Fibroblast of lung (primary cell): ENCODE measurements at places on chromosomes 4 and X. TPM values are rescaled to one million over a fixed set of nuclear protein-coding genes. Genes with fewer than 3 reads are reported as not detected.

Gene GASK1B
- 17.4 and 51.6 TPM in 2 replicates for polyA plus RNA-seq

Gene CPE
- 20.2 and 45.1 TPM in 2 replicates for polyA plus RNA-seq

Gene ETFDH
- polyA plus RNA-seq: 28.3 and 34.8 TPM in 2 replicates

Gene SMIM31
- not detected in 2 replicates for polyA plus RNA-seq

Gene PAK3
- polyA plus RNA-seq: 0.19 and 1.2 TPM in 2 replicates

Gene FAM9C
- 0.01 and 0.02 TPM in 2 replicates for polyA plus RNA-seq

Gene SULT1B1
- polyA plus RNA-seq: 0.03 and 0.05 TPM in 2 replicates

Gene HELT
- not detected in 2 replicates for polyA plus RNA-seq

Gene PRMT9
- 6.2 and 8.8 TPM in 2 replicates for polyA plus RNA-seq

Gene C1QTNF7
- 2.8 and 4.9 TPM in 2 replicates for polyA plus RNA-seq

Gene TMEM150C
- 0.21 and 0.24 TPM in 2 replicates for polyA plus RNA-seq

Gene RHOH
- polyA plus RNA-seq: 0.02 TPM in 1 of 2 replicates, not detected in the other

Gene JCHAIN
- 9.3 and 11.3 TPM in 2 replicates for polyA plus RNA-seq

Gene TLR10
- polyA plus RNA-seq: not detected in 2 replicates

Gene GPRASP1
- polyA plus RNA-seq: 1.6 and 1.7 TPM in 2 replicates

Gene ZNF518B
- 12.4 and 13.8 TPM in 2 replicates for polyA plus RNA-seq

Gene ARMCX1
- 46.7 and 53.0 TPM in 2 replicates for polyA plus RNA-seq

Gene CYLC1
- not detected in 2 replicates for polyA plus RNA-seq

Gene ZNF157
- 0.02 TPM in 1 of 2 replicates, not detected in the other for polyA plus RNA-seq

Gene GABRA4
- not detected in 2 replicates for polyA plus RNA-seq

Gene RAB40A
- 0.06 and 0.07 TPM in 2 replicates for polyA plus RNA-seq

Gene MTCP1
- polyA plus RNA-seq: 9.3 and 10.6 TPM in 2 replicates

Gene TRAM1L1
- 3.3 and 5.2 TPM in 2 replicates for polyA plus RNA-seq

Gene SLC2A9
- polyA plus RNA-seq: 1.8 and 3.9 TPM in 2 replicates

Gene ATP2B3
- not detected in 2 replicates for polyA plus RNA-seq

Gene VCX3B
- polyA plus RNA-seq: not detected in 2 replicates

Gene SUPT20HL2
- polyA plus RNA-seq: not detected in 2 replicates

Gene UGT8
- polyA plus RNA-seq: 0.03 TPM in 1 of 2 replicates, not detected in the other

Gene MAGEC1
- not detected in 2 replicates for polyA plus RNA-seq

Gene MAGED4B
- polyA plus RNA-seq: 29.3 and 44.4 TPM in 2 replicates

Gene IL21
- not detected in 2 replicates for polyA plus RNA-seq

Gene DCLK2
- polyA plus RNA-seq: 3.8 and 5.1 TPM in 2 replicates

Gene BCORL1
- polyA plus RNA-seq: 1.1 and 1.3 TPM in 2 replicates

Gene PSAPL1
- polyA plus RNA-seq: not detected in 2 replicates

Gene ADRA2C
- 0.12 and 0.30 TPM in 2 replicates for polyA plus RNA-seq

Gene UBL4A
- polyA plus RNA-seq: 17.9 and 21.7 TPM in 2 replicates

Gene TMPRSS11B
- polyA plus RNA-seq: not detected in 2 replicates

Gene P2RY10
- polyA plus RNA-seq: not detected in 2 replicates

Gene SLIT2
- polyA plus RNA-seq: 25.8 and 27.8 TPM in 2 replicates

Gene ADAM29
- polyA plus RNA-seq: not detected in 2 replicates

Gene ADH1B
- 106 and 188 TPM in 2 replicates for polyA plus RNA-seq

Gene EGF
- polyA plus RNA-seq: 0.07 and 0.59 TPM in 2 replicates

Gene MSL3
- polyA plus RNA-seq: 24.6 and 27.9 TPM in 2 replicates

Gene NSG1
- 1.1 TPM in 2 replicates for polyA plus RNA-seq

Gene OPN1MW3
- not detected in 2 replicates for polyA plus RNA-seq

Gene FGF5
- polyA plus RNA-seq: 56.4 and 123 TPM in 2 replicates

Gene FOXO4
- polyA plus RNA-seq: 1.5 and 2.3 TPM in 2 replicates

Gene CT45A5
- not detected in 2 replicates for polyA plus RNA-seq

Gene NXF2
- not detected in 2 replicates for polyA plus RNA-seq

Gene C4orf51
- polyA plus RNA-seq: not detected in 2 replicates

Gene FAM236A
- polyA plus RNA-seq: not detected in 2 replicates

Gene UTP3
- 20.4 and 26.9 TPM in 2 replicates for polyA plus RNA-seq

Gene KLHL34
- 0.01 TPM in 1 of 2 replicates, not detected in the other for polyA plus RNA-seq

Gene GPC4
- 1.0 and 3.4 TPM in 2 replicates for polyA plus RNA-seq

Gene CSAG3
- not detected in 2 replicates for polyA plus RNA-seq

Gene TEX13B
- not detected in 2 replicates for polyA plus RNA-seq

Gene EGFL6
- 0.32 and 0.71 TPM in 2 replicates for polyA plus RNA-seq

Gene MAGIX
- 0.34 and 0.40 TPM in 2 replicates for polyA plus RNA-seq

Gene OPN1MW
- not detected in 2 replicates for polyA plus RNA-seq

Gene CENPE
- polyA plus RNA-seq: 4.1 and 10.1 TPM in 2 replicates
